Thoracic aorta (tissue), 2 donors: ENCODE measurements at places on chromosomes 7 and 10. TPM values are rescaled to one million over a fixed set of nuclear protein-coding genes. Genes with fewer than 3 reads are reported as not detected.

CD36 gene
- 94.8 TPM for total RNA-seq

PPP1R17 gene
- total RNA-seq = not detected

CARD11 gene
- total RNA-seq = 3.7 TPM

SEMA3A gene
- 1.1 TPM for total RNA-seq

LRGUK gene
- 0.71 TPM for total RNA-seq

KCNIP2 gene
- total RNA-seq = 1.1 TPM

FAM237B gene
- total RNA-seq = not detected

EPDR1 gene
- total RNA-seq = 59.3 TPM

- DNase-seq = no peak
These were observed 31.0 kb upstream of the LRRC18 start for GRCh38 chr10:48970654-48971053.

DNA sequence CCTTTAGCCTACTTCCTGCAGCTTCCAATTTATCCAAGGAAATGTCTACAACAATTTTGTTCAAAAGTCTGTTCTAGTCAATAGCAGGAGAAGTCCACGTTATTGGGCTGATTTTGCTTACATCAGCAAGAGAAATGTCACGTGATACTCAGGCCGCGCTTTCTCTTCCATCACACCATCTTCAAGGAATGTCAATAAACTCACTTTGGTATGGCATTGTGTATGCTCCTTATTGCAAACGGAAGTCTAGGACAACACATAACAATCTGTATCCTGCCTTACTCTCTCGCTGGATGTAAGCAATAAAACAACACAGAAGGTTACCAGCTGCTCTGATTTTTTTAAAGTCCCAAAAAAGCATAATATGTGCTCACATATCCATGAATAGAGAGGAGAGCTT, 17.1 kb upstream of the STK17A start:
- DNase-seq = no peak

- DNase-seq = no peak
These were observed 103.2 kb downstream of the MAD1L1 start for GRCh38 chr7:2129323-2130095.

- no peak for DNase-seq
These were observed 135.7 kb downstream of the MAGI2 start for GRCh38 chr7:79317728-79318127.

- DNase-seq = no peak
These were observed 52.1 kb downstream of the HDAC9 start for GRCh38 chr7:18547509-18548187.

GRCh38 chr10:95440756-95441546, 120.2 kb downstream of the SORBS1 start:
- no peak for DNase-seq

DNA sequence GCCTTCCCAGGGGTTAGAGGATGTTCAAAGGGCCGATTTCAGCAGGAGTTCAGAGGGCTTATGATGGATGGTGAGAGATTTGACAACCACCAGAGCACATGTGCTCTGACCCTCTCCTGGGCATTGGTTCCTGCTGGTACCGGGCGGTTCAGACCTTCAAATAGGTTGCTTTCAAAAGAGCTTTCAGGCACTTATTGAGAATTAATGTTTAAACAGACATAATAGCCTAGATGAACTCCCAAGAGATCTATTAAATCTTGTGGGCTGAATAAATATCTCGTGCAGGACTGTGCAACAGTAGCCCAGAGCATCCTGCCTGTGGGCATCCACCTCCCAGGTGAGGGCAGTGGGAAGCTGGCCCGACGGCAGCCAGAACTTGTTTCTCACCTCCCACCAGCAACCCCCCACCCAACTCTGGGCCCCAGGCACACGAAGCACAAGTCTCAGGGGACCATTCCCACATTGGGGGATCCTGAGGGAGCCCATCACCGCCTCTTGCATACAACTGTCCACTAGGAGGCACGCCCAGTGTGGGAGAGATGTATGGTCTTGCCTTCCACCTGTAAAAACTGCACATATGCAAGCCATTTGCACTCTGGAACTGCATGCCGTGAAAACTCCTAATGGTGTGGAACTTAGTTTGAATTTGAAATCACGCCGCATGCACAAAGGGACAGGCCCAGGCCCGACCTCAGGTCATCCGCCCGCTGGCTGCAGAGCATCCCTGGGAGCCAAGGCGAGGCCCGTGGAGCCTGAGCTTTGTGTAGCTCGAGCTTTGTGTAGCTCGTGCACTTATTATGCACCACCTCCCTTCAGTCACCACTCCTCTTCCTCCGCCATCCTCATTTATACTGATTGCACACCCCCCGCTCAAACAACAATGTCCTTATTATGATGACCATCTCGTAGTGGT, 147.8 kb downstream of the ADCY1 start:
- no peak for DNase-seq

DNA sequence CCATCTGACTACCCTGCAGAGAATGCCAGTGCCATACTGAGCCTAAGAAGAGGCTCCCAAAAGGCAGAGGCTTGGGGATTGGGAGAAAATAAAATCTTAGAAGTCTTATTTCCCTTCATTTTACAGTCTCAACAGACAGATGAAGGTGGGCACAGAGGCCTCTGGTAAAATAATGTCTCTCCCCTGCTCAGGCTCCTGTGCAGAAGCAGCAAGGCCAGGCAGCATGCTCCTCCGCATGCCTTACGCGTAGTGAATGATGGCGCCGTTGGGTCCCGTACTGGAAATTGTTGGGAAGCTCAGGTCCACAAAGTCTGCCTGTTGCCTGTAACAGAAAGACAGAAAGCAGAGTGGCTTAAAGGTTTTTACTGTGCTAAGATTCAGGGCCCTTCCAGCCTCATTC, 45.8 kb downstream of the XPNPEP1 start:
- no peak for DNase-seq

- DNase-seq = no peak
These were observed 162.8 kb downstream of the FZD1 start for GRCh38 chr7:91427051-91427450.

- DNase-seq = no peak
These were observed 85.4 kb upstream of the GSDME start for GRCh38 chr7:24842449-24843241.

- no peak for DNase-seq
These were observed 59.7 kb downstream of the NRBF2 start for GRCh38 chr10:63192826-63193225.

GRCh38 chr7:77330169-77330882, 85.8 kb downstream of the GSAP start:
- DNase-seq = no peak

DNA sequence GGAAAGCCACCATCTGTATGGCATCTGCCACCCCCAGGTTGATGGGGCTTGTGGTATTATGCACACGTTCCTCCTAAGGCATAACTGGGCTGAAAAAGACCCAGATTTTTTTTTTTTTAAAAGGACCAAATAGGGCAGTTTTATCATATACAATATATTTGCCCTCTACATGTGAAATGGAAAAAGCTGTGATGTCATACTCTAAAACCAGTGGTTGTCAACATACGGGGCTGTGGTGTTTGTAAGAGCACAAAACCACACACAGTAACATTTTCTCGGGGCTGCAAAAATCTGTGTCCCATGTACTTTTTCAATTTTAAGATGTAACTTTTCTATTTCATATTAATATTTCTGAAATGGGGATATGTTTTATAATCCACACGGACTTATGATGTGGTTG, 34.9 kb downstream of the FAM171A1 start:
- DNase-seq = no peak

DNA sequence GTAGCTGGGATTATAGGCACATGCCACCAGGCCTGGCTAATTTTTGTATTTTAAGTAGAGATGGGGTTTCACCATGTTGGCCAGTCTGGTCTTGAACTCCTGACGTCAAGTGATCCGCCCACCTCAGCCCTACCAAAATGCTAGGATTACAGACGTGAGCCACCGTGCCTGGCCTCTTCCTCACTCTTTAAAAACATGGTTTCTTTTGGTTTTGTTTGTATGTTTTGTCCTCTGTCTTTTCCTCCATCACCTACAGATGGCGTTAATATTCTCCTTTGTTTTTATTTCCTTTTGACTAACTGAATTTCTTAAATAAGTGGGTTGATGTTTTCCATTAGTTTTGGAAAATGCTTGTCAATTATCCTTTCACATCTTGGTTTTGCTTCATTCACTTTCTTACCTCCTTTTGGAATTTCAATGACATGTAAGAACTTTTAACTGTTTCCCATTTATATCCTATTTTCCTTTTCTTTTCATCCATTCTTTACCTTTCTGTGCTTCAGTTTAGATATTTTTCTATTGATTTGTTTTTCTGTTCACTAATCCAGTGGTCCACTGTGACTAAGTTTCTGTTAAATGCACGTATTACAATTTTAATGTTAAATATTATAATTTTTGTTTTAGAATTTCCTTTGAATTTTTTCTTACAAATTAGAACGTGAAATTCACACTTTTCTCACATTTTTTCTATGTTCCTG, 104.1 kb downstream of the ZNF467 start:
- no peak for DNase-seq

- DNase-seq = no peak
These were observed 65.4 kb downstream of the FANK1 start for GRCh38 chr10:125961743-125962142.

DNA sequence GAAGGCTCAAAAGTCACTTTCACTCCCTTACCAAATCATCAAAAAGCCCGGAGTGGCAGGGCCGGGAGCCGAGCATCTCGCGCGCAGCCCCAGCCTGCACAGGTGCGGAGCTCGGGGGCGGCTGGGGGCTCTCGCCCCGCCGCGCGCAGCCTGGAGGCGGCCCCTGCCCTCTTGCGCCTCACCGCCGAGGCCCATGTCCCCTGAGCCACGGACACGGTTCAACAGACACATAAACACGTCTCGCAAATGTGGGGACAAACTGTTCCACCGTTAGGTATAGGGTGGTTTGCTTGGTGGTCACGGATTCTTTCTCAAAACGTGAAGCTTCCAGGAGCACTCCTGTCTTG, 700 bp downstream of the GSAP start:
- no peak for DNase-seq

DNA sequence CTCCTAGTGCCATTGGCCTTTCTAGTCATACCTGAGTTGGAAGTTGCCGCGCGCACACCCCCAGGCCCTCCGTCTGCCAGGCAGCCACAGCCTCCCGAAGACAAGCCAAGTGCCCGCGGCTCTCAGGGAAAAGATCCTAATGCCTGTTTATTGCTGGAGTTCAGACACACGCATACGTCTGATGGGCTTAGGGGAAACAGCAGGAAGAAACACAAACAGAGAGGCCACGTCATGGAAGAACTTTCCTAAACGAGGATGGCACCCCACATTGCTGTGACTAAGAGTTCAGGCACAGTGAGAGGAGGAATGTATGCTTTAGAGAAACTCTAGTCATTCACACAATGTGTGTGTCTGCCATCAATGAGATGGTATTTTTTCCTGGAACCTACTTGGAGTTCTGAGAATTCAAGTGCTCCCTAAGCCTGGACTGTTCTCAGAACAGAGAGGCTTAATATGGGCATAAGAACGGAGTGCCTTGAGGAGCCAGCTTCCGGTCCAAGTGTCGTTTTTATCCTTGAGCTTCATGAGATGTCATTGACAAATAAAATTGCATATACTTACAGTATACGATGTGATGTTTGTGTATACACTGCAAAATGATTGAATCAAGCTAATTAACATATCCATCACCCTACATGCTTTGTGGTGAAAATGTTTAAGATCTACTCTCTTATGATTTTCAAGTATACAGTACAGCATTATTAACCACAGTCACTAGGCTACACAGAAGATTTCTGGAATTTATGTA, 11.6 kb upstream of the RBP3 start:
- no peak for DNase-seq

GRCh38 chr7:134910968-134911367, 75.3 kb upstream of the AGBL3 start:
- DNase-seq = no peak

DNA sequence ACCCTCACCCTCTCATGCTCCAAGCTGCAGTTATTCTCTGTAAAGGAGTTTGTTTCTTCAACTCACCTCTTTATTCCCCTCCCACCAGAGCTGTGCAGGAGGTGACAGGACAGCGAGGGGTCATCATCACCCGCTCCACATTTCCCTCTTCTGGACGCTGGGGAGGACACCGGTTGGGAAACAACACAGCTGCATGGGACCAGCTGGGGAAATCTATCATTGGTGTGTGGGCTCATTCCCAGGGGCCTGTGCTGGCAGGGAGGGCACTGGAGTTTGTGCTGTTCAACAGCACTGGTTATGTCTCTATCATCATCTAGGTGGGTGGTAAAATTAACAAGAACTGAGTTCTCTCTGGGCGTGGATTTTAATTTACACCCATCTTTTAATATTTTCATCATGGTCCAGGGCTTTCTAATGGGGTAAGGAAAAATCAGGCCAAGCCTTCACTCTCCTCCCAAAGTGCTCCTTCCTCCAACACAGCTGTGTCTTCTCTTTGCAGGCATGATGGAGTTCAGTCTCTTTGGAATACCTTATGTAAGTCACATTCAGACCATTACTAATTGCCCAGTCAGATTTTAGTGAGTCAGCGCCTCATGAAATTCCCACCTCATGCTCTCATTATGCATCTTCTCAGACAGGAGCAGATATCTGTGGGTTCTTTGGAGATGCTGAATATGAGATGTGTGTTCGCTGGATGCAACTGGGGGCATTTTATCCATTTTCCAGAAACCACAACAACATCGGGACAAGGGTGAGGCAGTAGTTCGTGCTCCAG, 61.6 kb downstream of the PRSS58 start:
- DNase-seq = no peak

- no peak for DNase-seq
These were observed 33.5 kb downstream of the GDI2 start for GRCh38 chr10:5779730-5780129.
